ENCODE measurements at places on chromosomes 4 and X.
A peak's percentile ranks its signal among the peaks of the same experiment; 100 is the strongest.

- DNase-seq, result peak; percentile 28
Observed at GRCh38 chr4:105280338-105281123, 133.9 kb downstream of the TET2 start.

GRCh38 chrX:31506360-31506759 is 434.5 kb upstream of the FTHL17 start:
- no peak for DNase-seq

DNA sequence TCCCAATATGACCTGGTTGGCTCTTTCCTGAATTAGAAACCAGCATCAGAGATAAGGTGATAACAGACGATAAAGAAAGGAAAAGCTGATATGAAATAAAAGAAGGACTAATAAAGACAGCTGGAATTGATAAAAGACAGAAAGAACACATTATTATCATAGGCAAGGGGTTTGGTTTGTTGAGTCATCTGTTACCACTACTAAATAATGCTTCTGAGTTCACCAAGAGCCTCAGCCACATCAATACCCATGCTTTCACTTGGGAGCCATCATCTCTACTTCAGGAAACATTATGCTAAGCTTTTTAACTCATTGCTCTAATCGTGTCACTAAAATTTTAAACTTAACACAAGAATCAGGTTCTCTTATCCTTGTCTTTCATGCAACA is 27.6 kb downstream of the ANXA5 start:
- no peak for DNase-seq

DNA sequence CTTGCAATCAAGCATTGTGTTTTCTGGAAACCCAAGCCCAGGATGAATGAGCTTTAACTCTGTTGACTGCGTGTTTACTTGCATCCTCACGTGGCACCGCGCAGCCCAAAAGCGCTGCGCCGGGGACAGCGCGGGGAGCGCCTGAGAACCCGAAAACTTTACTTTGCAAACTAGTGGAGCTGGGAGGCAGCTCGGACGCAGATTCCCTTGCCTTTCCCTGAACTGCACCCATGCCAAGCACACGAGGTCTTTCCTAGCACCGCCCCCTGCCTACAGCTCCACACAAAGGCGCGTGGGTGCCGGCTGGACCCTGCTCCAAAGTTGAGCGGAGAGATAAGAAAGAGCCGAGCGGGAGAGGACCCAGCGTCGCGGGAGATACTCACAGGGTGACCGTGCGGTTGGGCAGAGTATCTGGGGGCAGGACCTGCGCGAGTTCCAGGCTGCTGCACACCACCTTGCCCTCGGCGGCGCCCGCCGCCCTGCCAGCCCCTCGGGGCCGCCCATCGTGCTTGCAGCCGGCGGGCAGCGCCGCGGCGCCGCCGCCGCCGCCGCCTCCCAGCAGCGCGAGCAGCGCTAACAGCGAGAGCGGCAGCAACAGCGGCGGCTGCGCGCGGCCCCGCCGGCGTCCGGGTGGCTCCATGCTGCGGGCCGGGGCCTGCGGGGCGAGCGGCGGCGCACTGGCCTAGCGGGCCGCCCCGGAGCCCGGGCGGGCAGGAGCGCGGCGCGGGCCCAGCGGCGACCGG is 550 bp downstream of the ADGRA3 start:
- DNase-seq, result peak; percentile 36

DNA sequence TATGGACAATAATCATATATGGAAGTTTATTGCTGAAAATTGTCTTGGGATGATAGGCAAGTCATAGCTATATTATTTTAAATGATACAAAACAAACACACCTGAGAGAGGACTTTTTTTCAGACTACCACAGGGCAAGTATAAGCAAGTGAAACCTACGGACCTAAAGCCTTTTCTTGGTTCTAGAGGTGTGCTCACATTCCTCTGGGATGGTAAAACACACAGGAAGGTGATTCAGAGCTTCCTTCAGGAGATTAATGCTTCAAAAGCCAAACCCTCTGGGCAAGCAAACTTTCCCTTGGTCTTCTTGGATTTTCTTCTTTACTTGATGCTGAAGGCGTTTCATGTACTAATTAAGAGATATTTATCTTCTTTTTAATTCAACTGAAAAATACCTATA is 60.1 kb upstream of the ACSL4 start:
- no peak for DNase-seq

DNA sequence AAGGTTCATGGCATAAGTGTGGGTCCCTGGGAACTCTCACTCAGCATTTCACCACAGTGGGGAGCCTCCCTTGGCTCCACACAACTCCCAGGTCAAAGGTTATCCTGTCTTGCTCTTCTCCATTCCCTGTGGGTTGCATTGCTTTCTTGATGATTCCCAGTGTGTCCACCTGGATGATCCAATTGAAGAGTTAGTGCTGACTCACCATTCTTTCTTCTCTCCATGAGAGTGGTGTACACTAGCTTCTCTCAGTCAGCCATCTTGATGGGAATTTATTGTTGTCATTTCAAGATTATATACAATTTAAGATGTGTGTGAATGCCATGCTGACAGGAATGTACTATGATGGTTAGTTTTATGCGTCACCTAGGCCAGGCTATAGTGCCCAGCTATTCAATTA is 25.6 kb upstream of the C4orf17 start:
- DNase-seq, result no peak

DNA sequence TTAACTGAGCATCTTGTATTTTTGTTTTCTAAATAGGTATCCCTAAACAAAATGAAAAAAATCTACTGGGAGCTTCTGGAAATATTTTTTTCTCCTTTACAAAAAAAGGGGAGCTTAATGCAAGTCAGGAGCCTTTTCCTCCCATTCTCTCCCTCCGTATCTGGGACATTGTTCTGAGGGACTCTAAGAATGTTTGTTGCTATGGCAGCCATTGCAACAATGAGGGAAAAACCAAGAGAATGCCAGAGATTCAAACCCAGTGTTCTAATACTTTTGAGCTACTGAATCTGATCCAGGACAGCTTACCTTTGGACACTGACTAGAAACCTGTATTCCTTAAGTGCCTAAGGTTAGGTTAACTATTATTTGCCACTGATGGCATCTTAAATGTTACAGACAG is 485.7 kb upstream of the HS3ST1 start:
- no peak for DNase-seq

DNA sequence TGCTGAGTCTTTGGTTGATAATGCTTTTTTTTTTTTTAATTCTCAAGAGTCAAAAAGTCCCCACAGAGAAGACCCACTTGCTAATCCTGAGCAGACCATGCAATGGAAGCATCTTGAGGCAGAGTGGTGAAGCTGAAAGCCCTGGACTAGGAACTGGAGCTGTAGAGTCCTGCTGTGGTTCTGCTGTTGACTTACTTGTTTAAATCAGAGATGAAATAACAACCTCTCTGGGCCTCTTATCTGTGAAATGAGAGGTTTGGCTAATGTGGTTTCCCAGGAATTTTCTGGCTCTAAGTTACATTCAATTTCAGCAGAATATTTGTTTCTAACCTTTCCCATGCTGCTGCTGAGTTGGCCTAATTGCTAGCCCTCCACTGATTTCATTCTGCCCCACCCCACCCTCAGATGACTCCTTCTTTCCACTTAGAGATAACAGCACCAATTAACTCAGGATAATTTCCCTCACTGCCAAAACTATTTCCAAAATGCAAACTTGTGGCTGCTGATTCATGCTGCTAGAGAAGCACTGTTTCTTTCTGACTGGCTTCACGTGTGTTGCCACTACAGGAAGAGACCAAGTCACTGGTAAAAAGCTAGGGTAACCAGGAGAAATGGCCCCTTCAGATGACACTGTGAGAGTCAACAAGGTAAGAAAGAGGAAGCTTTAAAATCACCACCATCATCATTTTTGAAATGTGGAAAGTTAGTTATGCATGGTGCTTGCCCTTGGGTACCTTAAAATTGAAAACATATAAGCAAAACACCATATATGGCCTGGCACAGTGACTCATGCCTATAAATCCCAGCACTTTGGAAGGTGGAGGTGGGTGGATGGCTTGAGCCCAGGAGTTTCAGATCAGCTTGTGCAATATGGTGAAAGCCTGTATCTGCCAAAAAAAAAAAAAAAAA is 326.4 kb downstream of the DCHS2 start:
- DNase-seq, result no peak

GRCh38 chr4:40916880-40917279 is 167.1 kb downstream of the NSUN7 start:
- DNase-seq, result no peak

DNA sequence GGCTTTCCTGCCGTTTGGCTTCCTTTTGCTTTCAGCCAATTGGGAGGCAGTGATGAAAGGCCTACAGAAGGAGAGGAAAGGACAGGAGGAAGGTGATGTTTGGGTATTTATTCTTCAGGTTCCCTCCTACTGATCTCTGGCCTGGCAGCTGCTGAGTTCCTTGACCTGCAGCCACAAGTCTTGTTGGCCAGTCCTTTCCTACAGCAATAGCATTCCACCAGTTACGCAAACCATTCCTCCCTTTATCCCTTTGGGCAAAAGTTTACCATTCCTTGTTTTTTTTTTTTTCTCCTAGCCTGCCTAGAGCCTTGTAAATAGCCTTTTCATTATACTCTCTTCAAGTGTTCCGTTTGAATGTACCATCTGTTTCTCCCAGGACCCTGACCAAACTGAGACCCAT is 198.1 kb upstream of the FTHL17 start:
- no peak for DNase-seq

All from DMS 273 treated with DMSO at 0.1 percent for 48 hours (cell line).